ENCODE measurements at places on chromosomes 3 and 15.

DNA sequence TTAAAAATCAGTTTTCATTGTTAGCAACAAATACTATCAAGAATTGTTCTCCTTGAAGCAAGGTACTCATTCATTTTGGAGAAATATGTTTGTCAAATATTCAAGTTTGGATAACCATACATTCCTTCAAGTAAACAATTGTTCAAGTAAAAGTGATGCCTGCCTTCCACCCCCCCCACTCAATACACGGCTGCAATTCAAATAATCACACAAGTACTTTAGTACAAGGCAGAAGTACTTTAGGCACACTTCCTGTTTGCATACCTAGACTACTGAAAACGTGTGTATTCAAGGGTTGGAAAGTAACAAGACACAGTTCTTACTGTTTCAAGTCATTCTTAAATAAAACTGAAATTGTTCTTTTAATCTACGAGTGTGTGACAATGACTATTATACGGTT, 45.4 kb downstream of the TJP1 start:
- no peak for DNase-seq

DNA sequence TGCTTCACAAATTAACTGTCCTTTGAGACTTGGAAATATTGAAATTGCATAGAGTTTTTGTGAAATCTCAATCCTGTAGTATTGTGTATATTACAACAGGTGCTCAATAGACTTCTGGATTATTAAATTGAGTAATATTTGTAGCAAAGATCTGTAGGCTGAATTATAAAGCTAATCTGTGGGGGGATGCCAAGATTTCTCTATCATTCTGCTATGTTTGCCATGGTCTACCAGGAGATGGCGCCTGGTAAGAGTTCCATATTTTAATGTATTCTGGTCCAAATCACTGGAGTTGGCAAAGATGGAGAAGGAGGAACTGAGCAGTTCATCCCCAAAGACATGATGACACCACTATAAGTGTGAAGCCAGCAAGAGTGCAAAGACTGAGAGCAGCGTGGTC, 340.9 kb upstream of the TPRG1 start:
- DNase-seq: no peak

GRCh38 chr3:134057654-134058110, 28.0 kb upstream of the SLCO2A1 start:
- no peak for DNase-seq

GRCh38 chr3:105974381-105974780, 105.6 kb upstream of the CBLB start:
- no peak for DNase-seq

DNA sequence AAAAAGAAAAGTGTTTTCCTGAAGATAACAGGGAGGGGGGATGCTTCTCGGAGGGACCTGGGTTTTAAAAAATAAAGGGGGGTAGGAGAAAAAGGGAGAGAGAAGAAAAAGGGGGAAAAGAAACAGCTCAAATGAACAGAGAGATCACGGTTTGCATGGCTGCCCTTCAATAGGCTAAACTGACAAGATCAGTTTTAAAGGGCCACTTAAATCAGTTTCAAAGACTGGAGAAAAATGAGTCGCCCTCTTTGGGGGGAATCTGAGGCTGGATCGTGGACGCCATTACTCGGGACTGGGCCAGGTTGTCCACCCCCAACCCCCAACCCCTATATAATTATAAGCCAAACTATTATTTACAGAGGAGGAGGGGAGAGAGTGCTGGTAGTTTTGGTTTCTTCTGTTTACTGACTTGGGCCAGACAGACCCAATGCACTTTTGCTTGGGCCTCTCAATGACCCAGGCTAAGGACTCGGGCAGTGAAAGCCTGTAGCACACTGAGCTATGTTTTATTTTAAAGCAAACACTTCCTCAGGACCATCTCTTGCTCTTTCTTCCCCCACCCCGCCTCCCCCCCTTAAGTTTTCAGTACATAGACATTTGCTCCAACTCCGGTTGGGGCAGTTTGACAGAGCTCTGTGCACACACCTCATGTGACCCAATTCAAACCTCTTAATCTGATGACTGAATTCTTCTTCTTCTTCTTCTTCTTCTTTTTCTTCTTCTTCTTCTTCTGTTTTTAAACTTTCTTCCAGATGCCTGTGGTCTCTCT, 6.3 kb downstream of the NR2F2 start:
- DNase-seq: no peak

DNA sequence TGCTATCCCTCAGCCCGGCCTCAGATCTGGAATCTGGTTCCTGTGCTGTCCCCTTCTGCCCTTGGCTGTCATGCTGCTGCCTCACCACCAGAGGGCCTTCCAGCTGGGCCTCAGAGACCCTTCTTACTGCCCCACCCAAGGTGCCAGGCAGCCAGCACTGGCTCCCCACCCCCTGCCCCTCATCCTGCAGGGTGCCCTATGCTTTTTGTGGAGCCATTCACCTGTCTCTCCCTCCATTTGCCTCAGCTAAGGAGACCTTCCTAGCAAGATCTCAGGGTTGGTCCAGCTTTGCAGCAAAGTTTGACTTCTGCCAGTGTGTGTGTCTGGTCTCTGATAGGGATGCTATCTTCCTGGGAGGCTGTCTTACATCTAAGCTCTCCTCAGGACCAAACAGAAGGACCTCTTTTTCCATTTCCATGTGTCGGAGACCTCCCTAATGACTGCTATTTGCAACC, 1.9 kb upstream of the VWA5B2 start:
- no peak for DNase-seq

DNA sequence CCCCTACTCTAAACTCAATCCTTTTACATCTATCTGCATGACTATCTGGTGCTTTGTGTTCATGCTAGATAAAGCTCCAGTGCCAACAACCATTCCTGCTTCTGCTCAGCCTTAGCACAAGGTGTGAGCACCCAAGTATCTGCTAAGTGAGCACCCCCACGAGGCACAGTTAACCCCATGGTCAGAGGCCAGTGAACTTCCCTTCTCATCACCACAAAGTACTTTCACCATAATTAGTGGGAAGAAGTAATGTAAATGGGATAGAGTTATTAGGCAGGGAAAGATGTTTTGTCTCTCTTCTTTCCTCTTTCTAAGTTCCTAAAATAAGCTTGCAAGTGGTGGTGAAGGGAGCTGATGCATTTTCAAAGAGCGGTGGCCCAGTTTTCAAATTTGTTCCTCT, 96.4 kb downstream of the ANO10 start:
- DNase-seq: no peak

DNA sequence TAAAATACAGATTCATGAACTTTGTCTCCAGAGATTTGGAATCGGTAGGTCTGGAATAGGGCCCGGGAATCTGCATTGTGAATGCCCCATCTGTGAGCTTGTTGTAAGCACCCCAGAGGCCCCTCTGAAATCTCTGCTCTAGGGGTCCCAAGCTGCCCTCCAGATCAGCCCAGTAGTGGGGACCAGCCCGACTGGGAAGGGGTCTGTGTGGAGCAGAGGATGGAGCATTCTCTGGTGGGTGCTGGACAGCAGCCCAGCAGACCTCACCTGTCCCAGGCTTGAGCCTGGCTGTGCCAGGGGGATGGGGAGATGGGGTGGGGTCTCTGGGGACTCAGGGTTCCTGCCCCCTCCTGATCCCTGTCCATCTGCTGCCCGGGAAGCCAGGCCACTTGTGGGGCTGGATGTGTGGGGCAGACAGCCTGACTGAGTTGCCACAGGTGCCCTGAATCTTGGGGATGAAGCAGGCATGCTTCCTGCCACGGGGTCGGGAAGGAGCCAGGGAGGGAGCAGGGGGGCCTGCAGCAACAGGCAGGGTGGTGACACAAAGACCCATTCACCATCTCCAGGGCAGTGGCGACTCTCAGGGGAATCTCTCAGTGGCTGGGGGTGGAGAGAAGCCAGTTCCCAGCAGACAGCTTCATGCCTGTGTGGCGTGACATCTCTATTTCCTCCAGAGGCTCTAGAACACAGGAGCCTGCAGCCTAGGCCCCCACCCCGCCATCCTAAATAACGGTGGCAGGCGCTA, 99.3 kb downstream of the WNT7A start:
- DNase-seq: no peak

DNA sequence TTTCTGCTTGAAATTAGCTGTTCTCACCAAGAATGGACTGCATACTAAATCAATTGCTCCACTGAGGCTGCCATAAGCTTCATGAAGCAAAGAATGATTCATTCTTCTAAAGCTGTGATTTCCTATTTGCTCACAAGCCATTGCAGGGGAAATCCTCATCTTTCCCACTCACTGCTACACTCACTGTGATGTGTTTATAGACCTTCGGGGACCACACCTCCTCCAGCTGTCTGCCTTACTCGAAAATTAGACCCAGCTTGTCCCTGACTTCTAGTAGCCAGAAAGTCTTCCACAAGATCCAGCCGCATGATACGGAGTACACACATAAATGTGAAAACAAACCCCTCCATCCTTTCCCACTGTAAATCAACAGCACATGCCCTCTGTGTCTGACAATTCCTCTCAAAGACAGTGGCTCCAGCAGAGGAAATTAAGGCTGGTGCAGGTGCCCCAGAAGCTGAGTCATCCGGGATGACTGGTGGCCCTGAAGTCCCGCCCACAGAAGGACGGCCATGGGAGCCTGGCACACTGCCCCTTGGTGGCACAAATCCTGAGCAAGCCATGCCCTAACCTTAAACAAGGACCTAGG, 172.0 kb downstream of the STT3B start:
- DNase-seq: no peak

DNA sequence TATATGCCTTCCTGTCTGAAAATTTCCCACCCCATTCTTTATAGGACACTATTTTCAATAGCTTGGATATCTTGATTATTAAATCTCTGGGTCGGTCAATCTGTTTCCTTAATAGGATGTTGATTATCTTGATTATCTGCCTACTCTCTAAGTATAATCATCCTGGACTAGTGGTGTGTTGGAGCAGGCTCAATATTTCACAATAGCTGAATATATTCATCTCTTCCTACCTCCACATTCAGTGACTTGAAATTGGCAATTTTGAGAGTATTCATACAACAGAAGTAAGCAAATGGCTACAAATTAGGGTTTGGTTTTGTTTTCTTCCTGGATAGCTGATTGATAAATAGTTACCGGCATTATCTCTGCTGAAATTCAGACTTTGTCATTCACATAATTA, 1162.6 kb downstream of the ROBO1 start:
- no peak for DNase-seq

- DNase-seq: no peak
These were observed 214.9 kb downstream of the TCF12 start for GRCh38 chr15:57133127-57133968.

DNA sequence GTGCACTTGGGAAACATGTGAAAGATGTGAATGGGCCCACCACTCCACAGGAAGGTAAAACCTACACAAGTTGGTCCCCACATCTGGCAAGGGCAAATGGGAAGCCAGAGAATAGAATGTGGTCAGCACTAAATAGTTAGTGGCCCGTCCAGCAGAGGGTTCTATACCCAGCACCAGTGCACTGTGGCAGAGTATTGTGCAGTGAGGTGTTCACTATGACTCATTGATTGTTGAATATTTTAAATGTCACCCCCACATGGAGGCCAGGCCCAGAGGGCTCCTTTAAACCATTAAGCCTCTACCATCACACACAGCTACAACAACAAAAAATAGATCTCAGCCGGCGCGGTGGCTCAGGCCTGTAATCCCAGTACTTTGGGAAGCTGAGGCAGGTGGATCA, 11.7 kb downstream of the FRMD5 start:
- no peak for DNase-seq

DNA sequence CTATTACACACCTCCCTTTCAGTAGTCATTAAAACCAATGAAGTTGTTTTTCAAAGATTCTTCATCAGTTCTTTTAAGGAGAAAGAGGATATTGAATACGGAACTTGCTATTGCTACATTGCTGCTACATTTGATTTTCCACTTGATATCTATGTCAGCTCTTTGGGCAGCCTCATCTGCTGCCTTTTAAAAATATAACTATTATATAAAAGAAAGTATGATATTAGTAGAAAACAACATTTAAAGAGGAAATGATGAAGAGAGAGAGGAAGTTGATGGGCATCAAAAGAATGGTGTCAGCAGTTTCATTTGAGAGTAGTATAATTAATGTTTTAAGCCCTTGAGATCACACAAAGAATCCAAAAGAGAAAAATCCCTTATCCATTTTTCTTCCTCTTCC, 171.4 kb downstream of the NFKBIZ start:
- DNase-seq: no peak

DNA sequence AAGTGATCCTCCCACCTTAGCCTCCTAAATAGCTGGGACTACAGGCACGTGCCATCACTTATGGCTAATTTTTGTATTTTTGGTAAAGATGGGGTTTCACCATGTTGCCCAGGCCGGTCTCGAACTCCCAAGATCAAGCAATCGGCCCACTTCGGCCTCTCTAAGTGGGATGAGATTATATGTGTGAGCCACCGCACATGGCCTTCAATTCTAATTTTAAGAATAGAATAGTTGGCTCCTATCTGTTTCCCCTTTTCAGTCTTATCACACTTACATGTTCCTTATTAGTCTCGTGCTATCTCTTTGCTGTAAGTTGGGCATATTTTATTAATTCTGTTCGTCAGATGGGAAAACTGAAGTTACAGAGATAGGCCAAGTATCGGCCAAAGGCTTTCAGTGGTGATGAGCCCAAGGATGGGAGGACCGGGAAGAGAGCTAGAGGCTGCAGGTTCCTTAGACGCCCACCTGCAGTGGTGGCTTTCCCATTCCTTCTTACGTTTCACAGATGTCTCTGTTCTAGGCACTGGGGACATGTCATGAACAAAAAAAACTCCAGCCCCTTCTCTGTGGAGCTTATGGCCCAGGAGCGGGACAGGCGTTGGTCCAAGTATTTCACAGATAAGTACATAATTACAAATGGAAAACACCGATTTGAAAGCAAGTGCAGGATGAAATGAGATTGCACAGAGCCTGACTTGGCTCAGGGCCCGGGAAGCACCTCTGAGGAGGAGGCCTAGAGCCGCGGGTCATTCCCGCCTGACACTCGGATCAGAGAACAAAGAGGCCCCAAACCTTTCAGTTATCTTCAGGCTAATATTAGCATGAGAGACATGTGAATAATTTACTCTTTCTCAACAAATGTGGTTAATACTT, 91.1 kb upstream of the KLF13 start:
- no peak for DNase-seq

GRCh38 chr3:26340001-26340400, 282.6 kb upstream of the LRRC3B start:
- no peak for DNase-seq

GRCh38 chr3:150096700-150097587, 126.2 kb upstream of the PFN2 start:
- no peak for DNase-seq

DNA sequence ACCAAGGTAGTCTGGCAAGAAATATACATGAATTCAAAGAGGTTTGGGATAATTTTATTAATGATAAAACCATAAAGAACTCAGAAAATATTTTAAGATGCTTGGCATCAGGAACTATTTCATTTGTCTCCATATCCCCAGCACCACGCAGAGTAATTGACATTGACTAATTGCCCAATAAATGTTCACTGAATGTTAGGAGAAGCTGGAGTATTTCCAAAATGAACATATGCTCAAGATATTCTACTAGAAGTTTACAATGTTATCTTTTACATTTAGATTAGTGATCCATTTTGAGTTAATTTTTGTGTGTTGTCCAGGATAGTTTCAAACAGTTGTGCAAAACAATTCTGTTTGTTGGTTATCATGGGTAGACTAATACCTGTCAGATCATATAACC, 298.8 kb upstream of the CTDSPL start:
- no peak for DNase-seq

GRCh38 chr3:84096188-84096587, 862.6 kb upstream of the CADM2 start:
- DNase-seq: no peak

GRCh38 chr3:172678068-172678467, 32.8 kb downstream of the NCEH1 start:
- no peak for DNase-seq
